Chondrocyte (in vitro differentiated cells): ENCODE measurements at places on chromosomes 7 and 10. TPM values are rescaled to one million over a fixed set of nuclear protein-coding genes. Genes with fewer than 3 reads are reported as not detected.

- no peak for DNase-seq
These were observed 15.9 kb upstream of the FAM241B start for GRCh38 chr10:69614130-69614529.

- DNase-seq: no peak
These were observed 28.1 kb downstream of the LRRC4 start for GRCh38 chr7:128003167-128003566.

- DNase-seq: no peak
These were observed 23.2 kb upstream of the BTRC start for GRCh38 chr10:101330631-101331225.

CDHR1 gene
- 0.24 to 5.1 TPM (median 3.5 TPM) in 3 replicates for total RNA-seq

HOXA2 gene
- total RNA-seq: 8.3 to 10.2 TPM in 2 of 3 replicates, not detected in the other
